ENCODE measurements at places on chromosomes 12 and 14. TPM values are rescaled to one million over a fixed set of nuclear protein-coding genes. Genes with fewer than 3 reads are reported as not detected.

SLC24A4 gene
- 2.7 TPM for polyA plus RNA-seq

- no peak for DNase-seq
These were observed 35.1 kb upstream of the ATF1 start for GRCh38 chr12:50728841-50729240.

DNA sequence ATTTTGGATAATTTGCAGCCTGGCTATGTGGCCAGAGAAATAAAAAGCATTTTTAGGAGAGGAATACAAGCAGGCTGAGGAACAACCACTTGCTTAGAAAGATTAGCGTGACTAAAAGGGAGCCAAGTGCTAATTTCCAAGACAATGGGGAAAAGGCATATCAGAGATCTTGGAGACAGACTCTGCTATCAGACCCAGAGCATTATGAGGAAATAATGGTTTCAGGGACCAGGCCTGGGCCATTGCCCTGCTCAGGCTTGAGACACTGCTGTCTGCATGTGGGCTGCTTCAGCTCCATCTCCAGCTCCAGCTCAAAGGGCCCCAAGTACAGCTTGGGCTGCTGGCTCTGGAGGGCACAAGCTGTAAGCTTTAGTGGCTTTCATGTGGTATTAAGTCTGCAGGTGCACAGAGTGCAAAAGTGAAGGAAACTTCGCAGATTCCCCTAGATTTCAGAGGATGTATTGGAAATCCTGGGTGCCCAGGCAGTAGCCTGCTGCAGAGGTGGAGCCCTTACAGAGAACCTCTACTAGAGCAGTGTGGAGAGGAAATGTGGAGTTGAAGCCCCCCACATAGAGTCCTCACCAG lies 449.2 kb downstream of the ZFP36L1 start:
- no peak for DNase-seq

- no peak for DNase-seq
These were observed 473.1 kb downstream of the ETNK1 start for GRCh38 chr12:23098110-23098509.

DNA sequence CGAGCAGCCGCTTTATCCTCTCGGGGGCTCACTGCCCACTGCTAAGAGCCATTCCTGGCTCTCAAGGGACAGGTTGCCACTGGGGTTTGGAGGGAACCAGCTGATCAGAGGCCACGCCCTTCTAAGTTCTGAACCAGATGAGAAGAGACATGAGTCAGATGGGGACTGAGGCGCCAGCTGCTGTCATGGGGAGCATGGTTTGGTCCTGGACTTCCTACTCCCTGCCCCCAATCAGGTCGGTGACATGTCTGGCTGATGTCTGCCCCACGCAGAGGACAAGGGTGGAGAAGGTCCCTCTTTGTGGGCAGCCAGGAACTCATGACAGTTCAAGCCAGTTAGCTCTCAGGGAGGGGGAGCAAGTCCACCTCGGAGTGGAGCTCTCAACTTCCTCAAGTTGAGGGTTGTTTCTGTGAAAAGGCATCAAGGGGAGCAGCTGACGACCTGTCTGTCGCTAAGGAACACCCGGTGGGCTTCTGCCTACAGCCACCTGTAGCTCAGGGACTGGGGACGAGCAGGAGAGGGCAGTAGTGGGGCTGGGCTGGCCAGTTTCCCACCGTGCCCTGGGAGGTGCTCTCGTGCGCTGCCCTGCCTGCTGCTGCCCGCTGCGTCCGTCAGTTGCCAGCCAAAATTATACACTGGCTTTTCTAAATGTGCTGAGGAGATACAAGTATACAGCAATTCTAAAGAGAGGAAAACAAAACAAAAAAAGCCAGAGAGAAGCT lies 20.5 kb downstream of the PSMC1 start:
- no peak for DNase-seq
